ENCODE measurements at places on chromosomes 5 and 9.

DNA sequence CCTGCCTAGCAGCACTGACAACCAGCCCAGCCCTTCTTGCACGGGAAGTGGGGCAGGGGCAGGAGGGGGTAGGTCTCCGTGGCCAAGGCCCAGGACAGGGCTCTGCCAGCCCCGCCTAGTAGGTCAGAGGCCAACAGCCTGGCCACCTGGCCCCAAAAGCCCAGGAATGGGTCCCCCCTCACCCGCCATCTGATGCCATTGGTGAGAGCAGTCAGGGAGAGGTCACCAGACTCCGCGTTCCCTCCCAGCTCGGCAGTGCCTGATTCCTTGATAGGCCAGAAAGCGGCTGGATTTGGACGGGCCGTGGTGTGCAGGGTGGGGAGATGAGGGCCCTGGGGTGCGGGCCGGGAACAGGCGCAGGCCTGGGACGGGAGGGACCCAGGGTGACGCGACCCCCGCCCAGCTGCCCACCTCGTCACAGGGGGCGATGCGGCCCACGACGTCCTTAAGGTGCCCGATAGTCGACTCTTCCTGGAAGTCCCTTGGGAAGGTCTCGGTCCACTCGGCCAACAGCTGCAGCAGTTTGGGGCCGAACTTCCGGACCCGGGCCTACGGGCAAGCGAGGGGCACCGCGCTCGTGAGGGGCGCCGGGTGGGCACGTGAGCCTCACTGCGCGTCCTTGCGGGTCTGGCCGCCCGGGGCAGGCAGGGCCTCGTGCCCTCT lies 64.5 kb upstream of the RNF130 start:
- no peak for DNase-seq

DNA sequence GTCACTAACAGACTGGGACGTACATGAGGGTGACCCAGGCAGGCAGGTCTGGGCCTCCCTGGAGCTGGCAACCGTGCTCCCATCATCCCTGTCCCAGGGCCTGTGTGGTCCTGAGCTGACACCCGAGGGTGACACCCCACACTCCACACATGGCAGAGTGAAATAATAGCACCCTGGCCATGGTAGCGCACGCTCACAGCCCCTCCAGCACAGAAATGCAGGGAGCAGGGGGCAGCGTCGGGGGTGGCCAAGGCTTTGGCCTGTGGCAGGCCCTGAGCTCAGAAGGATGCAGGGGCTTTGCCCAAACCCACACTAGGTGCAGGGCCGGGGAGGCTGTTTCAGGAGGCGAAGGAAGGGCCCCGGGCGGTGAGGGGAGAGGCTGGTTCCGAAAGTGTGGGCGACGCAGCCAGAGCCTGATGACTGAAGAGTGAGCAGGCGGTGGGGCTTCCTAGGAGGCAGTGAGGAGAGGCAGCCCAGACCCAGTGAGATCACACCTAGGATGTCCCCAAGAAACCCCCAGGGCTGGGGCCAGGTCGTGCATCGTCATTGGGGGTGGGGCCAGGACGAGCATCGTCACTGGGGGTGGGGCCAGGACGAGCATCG lies 12.9 kb downstream of the OR2V2 start:
- no peak for DNase-seq

DNA sequence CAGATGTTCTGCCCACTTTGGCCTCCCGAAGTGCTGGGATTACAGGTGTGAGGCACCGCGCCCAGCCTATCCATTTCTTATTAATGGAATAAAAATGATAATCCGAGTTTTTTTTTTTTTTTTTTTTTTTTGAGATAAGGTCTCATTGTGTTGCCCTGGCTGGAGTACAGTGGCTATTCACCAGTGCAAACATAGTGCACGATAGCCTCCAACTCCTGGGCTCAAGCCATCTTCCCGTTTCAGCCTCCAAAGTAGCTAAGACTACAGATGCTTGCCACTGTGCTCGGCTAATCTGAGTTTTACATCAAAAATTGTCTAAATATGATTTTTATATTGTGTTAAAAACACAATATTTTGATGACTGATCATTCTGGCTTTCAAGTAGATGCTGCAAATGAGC lies 6.6 kb downstream of the GPR107 start:
- DNase-seq, result no peak

DNA sequence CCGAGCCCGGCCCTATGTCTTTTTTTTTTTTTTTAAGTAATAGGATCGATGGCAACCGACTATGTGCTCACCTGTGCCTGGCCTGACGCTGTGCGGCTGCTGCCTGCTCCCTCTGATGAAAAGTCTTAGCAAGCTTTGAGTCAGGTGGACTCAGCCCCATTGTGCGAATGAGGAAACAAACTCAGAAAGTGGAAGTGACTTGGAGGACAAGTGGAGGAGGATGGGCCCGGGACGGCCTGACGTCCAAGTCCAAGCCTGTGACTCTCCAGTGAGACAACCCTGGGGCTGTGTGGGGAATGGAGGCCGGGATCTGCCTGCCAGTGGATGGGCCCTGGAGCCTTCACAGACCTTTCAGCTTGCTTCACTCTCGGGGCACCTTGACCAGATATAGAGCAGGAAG lies 57.9 kb downstream of the EXD3 start:
- DNase-seq, result no peak

GRCh38 chr9:97769208-97769607 lies 72.1 kb upstream of the XPA start:
- no peak for DNase-seq

- no peak for DNase-seq
Observed at GRCh38 chr5:60701321-60701968, 1.5 kb upstream of the DEPDC1B start.

DNA sequence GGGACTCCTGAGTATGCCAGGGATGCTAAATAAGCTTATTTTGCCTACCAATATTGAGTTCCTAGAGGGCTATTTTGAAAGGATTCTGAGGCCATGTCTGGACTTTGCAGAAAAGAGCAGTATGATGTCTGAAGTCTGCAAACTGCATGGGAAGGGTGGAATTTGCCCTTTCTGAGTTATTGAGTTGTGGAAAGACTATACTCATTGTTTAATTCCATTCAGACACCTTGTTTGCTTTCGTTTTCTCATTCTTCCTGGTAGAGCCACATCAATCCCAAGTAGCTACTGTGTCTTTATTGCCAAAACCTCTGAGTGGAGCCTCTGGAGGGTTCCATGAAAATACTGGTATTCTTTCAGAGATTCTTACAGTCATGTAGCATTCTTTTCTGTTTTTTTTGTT lies 50.9 kb upstream of the PPP1R2B start:
- DNase-seq, result no peak

- DNase-seq, result no peak
Observed at GRCh38 chr5:100566382-100567141, 31.4 kb downstream of the FAM174A start.

DNA sequence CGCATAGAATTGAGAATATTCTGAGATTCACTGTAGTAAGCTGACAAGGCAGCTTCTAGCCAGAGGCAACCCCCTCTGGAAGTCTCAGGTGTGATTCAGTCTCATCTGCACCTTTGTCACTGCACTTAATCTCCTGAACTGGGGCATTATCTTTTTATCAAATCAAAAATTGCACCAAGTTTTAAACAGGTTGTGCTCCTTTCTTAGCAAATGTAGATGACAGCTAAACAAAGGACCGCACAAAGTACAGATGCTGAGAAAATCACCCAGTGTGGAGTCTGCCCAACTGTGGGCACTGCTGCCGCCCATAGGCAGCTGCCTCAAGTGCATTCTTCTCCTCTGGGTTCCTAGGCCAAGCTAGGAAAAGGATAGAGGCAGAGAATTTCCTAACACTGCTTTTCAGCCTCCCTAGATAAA lies 51.1 kb downstream of the STARD4 start:
- DNase-seq, result no peak

GRCh38 chr5:55533521-55534435 lies 986 bp downstream of the PLPP1 start:
- DNase-seq, result no peak

DNA sequence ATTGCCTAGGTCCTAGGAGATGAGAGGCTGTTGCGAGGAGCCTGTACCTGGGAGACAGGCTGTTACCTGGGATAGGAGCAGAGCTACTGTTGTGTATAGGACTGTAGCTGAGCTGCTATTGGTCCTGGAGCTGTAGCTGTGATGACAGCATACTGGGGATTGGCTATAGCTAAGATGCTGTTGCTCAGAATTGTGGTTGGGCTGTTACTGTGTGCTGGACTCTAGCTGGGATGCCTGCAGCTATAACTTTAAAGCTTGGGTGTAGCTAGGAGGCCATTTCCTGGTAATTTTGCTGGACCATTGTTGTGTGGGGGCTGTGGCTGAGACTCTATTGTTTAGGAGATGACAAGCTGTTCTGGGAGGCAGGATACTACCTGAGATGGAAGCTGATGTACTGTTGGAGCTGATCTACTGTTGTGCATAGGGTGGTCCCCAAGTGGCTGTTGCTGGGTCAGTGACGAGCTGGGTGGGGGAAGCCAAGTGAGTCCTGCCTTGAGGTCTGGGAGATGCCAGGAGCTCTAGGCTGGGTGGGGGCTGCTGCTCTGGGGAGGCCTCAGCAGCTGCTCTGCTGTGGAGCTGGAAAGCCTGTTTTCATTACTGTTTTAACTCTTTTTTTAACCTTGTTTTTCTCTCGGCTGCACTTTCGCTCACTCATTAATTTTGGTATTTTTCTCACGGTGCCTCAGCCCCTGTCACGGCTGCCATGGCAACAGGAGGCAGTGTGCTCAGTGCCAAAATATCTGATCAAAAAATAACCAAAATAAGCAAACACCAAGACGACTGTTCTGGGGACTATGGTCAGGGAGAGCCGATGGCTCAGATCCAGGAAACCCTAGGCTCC lies 3.0 kb upstream of the PCDH1 start:
- DNase-seq, result no peak

DNA sequence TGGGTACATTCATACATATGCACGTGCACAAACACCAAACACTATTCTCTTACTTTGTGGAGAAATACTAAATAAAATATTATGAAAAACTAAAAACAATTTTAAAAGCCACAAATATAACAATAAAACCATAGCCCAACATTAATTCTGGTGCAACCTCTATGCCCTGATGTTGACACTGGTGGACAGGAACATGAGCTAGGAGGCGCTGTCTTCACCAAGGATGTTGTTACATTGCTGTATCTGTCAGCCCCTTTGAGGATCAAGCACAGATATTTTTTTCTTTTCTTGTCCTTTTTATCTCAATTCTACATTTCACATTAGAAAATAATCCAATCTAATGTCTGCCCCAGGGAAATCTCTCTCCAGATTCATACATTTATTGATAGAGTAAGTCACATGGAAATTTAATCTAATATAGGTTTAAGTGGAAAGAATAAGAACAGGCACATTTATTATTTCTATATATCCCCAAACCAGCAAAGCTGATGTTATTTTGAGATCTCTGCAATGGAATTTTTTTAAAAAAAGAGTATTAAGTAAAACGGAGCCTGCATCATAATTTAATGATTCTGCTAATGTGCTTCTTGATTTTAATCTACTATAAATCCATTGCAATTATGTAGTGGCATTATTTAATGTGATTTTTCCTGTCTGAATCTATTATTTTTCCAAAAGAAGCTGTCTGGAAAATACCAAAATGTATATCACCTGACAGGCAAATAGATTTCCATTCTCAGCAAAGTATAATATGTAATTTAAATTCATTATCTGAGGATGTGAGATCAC lies 716.5 kb downstream of the MTRR start:
- no peak for DNase-seq

GRCh38 chr5:60794691-60795090 lies 49.4 kb downstream of the ELOVL7 start:
- DNase-seq, result no peak

DNA sequence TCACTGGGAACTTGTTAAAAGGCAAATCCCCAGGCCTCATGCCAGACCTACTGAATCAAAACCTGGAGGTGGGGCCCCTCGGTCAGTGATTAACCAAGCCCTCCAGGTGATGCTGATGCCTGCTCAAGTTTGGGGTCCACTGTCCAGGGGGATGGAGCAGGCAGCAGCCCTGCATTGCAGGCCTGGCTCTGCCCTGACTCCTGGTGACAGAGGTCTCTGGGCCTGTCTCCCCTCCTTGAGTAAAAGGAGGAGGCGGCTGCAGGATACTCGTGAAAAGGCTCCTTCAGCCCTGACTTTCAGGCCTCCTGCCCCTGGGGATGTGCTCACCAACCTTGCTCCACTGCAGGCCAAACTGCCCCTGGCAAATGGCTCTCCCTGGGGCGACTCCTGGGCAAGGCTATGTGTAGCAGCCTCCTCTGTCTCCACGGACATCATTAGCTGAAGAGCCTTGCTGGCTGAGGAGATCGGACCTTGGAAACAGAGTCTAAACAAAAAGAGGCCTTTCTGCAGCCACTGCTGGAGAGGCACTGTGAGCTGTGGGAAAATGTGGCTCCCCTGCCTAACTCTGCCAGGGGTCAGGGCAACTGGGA lies 134.8 kb upstream of the ALDH1B1 start:
- DNase-seq, result no peak

DNA sequence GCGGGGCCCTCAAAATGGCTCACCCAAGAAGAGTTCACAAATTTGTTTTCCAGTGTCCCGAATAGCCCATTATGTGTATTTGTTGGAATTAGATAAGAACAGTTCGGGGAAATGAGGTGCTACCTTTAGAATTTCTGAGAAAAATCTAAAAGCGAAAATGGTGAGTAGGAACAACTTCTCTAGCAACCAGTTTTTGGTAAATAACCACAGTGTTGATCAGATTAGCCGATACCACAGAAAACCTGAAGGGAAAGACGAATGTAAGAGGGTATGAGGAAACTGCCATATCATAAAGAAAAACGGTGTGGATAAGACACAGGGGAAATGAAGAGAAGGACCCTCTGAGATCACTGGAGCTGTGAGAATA lies 31.0 kb downstream of the ADAM19 start:
- DNase-seq, result no peak

GRCh38 chr9:95101326-95101725 lies 216.2 kb downstream of the FANCC start:
- no peak for DNase-seq

GRCh38 chr9:4585135-4585534 lies 77.0 kb upstream of the PLPP6 start:
- DNase-seq, result no peak

DNA sequence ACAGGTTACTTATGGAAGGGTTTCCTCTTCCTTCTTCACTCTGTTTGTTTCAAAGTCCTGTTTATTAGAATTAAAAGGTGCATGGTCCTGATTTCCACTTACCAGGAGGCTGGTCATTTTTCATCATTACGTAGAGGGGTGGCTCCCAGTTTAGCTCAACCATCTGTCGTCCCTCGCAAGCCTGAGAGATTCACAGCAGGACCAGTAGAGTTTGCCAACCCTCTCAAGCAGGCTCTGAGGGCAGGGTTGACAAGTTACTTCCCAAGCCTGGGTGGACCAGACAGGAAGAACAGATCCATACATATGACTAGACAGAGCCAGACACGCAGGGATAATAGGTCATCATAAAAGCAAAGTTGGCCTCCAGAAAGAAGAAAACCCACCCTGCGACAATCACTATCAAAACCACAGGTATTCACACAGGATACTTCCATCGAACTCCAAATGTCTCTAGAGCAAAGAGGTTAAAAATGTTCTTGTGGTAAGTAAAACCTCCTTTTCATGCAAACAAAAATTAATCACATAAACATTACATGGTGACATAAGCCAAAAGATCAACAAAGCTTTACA lies 151.9 kb downstream of the ELAVL2 start:
- no peak for DNase-seq

- DNase-seq, result no peak
Observed at GRCh38 chr5:96402500-96402899, 30.5 kb downstream of the PCSK1 start.

All from epithelial cell of proximal tubule (primary cell).